ENCODE measurements at places on chromosomes 4 and X.

- DNase-seq = no peak
These were observed 161.0 kb downstream of the SHOX start for GRCh38 chrX:791479-792034.

GRCh38 chr4:176656108-176656507 lies 136.6 kb downstream of the VEGFC start:
- no peak for DNase-seq

GRCh38 chrX:29890004-29890403 lies 325.4 kb upstream of the MAGEB2 start:
- no peak for DNase-seq

DNA sequence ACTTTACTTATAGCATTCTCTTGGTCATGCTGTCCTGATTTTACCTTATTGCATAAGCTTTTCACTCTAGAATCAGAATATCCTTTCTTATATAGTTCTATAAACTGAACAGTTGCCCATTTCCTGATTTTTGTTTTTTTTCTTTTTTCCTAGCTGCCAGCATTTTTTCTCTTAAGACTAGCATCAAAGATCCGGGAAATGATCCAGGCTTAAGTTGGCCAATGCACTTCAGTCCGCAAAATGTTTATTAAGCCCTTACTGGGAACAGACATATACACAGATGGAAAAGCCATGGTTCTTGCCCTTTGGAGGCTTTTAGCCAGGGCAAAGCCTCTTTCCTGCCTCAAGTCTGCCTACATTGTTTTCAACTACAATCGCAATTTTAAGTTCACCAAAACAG lies 10.1 kb upstream of the BMP2K start:
- no peak for DNase-seq

- no peak for DNase-seq
These were observed 249.6 kb downstream of the OPHN1 start for GRCh38 chrX:68183612-68184214.
